ENCODE measurements at places on chromosomes 1 and 21.

GRCh38 chr21:38813547-38813946 is 7.8 kb downstream of the ETS2 start:
- no peak for DNase-seq

GRCh38 chr1:175757381-175758015 is 14.1 kb upstream of the TNR start:
- no peak for DNase-seq

DNA sequence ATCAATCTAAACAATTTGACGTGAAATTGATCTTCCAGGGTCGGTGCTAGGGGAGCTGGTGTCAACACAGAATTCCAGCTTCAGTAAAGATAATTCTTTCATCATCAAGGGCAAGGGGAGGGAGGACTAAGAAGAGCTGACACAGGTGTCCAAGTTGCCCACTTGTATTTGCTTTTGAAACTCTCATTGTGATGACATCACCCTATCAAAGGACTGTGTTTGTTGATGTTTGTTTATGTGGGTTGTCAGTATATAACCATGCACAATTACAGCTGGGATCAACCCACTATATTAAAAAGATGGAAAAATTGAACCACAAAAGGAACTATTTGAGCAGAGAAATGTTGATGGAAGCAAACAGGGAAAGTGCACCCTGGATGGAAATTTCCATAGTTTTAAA is 48.8 kb downstream of the ZC3H11B start:
- DNase-seq: no peak

GRCh38 chr1:160641323-160642280 is 5.2 kb downstream of the SLAMF1 start:
- DNase-seq: no peak

DNA sequence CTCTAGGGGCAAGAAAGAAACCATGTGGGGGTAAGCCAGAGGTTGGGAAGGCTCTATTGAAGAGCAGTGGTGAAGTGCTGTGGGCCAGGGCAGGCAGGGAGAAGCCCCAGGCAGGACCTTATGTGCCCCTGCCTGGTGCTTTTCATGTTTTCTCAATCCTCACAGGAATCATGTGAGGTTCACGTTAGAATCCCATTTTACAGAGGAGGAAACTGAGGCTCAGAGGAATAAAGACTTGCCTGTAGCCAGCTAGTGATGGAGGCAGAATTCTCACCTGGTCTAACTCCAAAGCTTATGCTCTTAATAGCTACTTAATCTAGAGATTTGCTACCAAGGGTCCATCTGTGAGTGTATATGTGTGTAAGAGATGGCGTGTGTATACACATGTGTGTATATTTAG is 4.2 kb downstream of the TTC22 start:
- DNase-seq: no peak
